ENCODE measurements at places on chromosomes 6 and 20.

DNA sequence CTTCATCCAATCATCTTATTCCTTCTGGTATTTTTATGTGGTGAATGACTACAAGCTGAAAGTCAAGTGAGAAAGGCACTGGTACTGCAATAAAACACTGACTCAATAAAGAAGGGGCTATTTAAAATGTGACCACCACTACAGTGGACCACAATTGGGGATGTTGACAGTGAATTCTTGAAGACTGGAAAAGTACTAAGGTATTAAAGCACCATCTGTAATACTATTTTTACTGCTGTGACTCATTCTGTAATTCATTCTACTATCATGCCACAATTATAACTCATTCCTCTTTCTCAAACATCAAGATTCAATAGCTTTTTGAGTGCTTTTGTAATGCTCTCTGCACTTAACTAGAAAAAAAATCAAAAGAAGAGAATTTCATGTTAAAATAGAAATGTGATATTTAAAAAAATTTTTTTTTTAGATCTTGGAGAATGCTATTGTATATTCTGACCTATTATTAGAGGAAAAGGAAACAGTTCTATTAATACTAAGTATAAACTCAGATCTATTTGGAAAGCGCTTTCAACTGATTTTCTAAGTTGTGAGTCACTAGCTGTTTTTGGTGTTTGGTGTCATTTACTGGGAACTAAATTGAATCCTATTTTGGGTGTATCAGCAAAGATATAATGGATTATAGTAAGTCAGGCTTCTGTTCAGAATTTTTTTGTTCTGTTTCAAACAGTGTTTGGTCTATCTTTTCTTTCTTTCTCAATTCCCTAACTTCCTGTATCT is 104.7 kb upstream of the TMEM170B start:
- DNase-seq, result no peak

DNA sequence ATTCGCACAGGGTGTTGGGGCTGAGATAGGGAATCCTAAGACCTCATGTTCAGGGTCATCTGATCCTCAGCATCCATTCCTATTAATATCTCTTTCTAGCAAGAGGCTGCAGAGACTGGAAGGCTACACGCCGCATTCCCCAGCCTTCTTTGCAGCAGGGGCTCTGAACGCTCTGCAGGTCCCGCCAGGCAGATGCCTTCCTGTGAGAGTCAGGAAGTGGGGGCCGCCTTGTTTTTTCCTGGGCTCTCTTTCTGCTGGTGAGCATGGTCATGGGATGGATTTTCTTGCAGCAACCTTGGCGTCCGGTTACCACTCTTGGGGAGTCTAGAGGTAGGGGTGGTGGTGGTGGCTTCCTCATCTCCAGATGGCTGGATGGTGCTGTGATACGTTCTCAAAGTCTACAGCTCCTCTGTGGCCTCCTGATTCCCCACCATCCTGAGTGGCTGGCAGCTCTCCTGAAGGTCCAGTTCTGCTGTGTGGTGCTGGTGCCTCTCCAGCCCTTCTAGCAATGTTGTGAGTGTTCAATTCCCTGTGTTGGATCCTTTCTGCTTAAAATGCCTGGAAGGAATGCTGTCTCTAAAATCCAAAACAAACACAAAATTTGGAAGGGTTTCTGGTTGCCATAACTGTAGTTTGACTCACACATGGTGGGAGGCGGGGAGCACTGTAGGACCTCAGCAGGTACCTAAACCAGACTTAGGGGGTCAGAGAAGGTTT is 111.9 kb downstream of the CEBPB start:
- DNase-seq, result no peak

DNA sequence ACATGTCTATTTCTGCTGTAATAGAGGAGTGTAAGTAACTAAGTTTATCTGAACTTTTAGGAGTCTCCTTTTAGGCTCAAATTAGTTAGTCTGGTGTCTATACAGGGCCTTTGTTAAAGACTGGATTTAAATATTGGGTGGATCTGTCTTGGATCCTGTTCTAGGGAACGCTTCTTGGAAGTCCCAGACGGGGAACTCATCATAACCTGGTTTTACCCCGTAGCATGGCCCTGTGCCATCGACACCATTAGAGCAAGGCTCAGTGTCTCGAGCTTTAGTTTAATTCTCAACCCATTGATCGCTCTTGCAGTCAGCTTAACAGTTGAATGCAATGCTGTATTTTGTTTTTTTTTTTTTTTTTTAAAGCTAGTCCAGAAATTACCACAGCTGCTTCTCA is 89.9 kb downstream of the CARMIL1 start:
- DNase-seq, result no peak

DNA sequence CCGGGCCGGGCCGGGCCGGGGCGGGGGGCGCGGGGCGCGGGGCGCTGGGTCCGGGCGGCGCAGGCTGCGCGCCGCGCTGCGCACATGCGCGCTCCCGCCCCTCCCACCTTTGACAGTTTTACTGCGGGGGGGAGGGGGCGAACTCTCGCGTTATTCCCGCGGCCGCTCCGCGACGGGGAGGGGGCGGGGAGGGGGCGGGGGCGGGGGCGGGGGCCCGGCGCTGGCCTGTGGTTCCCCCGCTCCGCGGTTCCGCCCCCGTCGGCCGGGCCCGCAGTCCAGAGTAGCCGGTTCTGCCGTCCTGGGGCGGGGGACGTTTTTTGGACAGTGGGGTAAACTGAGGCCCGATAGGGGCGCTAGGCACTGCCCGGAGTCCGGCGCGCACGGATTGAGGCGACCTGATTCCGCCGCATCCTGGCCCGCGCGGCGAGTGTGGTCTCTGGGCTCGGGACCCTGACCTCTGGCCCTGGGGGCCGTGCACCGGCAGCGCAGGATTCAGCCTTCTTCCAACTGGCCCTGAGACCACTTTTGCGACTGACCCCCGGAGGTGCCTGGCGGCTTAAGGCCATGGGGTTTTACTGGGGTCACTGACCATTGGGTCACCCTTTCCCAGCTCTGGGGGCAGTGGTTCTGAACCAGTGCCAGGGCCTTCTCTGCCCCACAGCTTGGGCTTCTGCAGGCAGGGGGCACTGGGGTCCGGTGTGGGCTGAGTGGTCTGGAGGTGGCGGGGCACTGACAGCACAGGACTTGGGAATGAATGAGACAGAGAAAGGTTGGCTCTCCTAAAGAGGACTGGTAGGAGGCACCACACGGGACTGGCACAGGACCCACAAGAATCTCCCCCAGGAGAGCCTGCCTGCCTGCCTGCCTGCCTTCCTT is at the start of gene ZNF512B:
ZNF512B (minus strand) TSS at position 93 of the 876 bp plus-strand sequence. CDS start 1,980 bp downstream, outside the sequence.
- DNase-seq, result peak; percentile 54

DNA sequence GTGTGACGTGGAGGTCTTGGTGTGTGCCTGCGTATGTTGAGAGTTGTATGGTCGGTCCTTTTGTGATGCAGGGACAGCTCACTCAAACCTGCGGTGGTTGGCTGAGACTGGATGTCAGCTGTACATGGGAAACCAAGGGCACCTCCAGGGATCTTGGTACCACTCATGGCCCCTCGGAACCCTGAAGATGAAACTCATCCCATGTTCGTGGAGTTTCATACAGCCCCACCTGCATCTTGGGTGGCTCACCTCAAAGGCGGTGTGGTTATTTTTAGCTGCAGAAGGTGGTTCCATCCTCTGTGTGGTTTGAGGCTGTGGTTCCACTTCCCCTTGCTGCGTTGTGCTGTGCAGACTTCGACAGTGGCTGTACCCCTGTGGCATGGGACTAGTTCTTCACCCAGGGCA is 52.6 kb upstream of the SLC22A1 start:
- DNase-seq, result no peak

DNA sequence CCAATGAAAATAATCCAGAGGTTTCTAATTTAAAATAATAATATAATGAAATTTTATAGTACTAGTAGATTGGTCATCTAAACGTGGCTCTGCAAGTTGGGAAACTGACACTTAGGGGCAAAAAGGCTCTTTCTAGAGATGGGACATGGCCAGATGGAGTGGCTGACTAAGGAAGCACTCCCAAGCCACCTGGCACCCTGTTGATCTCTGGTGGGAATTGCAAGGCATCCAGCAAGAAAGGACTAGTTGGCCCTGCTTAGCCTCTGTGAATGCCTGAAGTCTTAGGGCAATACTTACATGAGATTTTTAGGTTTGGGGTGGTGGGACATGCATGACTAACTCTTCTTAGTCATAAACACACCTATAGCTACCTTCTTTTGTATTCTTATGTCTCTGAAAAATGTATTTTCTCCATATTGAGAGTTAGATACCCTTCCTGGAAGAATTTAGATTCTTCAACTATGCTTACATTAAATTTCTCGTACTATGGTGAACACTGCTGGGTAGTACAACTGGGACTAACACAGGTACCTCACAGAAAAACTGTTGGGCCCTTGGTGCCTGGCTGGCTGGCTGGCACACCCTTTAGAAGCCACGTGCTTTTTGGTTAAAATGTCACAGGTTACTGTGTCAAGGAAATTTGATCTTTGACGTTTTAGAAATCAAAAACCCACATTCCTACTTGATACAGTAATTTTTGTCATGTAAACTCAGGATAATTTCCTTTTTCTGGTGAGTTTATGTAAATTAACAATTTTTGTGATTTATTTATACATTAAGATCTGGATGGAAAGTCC is 25.0 kb upstream of the SH3BGRL2 start:
- no peak for DNase-seq

DNA sequence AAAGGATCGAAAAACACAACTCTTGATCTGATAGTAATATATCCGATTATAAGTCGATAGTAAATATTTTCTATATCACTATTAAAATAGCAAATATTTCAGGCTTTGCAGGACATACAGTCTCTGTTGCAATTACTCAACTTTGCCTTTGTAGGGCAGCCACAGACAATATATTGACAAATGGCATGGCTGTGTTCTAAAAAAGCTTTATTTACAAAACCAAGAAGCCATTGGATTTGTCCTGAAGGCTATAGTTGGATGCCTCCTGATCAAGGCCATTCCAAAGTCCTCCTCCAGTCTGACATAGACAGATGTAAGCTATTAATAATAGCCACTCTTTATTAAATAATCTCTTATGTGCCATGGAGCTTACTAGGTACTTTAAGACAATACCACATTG is 5.9 kb downstream of the OCSTAMP start:
- no peak for DNase-seq

DNA sequence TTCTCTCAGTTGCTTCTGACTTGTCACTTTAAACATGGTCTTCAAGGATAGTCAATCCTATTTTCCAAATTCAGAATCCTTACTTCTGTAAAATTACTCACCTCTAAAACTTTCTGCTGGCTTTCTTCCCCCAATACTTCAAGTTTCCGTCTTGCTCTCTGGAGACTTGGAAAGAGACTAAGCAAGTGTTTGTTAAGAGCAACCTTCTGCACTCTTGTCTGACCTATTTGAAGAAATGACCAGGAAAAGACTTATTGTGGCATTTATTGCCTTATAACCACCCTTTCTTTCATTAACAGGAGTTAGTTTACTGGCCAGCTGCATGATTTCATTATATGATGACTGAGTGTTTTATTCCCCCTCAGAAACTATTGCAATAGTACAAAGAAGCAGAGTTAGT is 181.0 kb downstream of the TBC1D7 start:
- no peak for DNase-seq

GRCh38 chr6:143811501-143812157 is 31.5 kb upstream of the LTV1 start:
- no peak for DNase-seq

GRCh38 chr6:30216096-30216495 is 2.9 kb upstream of the TRIM26 start:
- no peak for DNase-seq

GRCh38 chr20:3068986-3069900 is 2.2 kb upstream of the OXT start:
- no peak for DNase-seq

DNA sequence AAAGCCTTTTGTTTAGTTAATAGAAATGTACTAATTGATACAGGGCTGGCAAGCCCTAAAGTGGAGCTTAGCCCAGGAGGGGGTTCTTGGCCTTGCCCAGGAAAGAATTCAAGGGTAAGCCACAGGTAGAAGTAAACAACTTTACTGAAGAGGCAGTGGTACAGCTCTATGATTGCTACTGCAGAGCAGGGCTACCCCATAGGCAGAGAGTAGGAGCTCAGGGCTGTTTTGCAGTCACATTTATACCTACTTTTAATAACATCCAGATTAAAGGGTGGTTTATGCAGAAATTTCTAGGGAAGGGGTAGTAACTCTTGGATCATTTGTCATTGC is 680.4 kb upstream of the GJE1 start:
- DNase-seq, result no peak

DNA sequence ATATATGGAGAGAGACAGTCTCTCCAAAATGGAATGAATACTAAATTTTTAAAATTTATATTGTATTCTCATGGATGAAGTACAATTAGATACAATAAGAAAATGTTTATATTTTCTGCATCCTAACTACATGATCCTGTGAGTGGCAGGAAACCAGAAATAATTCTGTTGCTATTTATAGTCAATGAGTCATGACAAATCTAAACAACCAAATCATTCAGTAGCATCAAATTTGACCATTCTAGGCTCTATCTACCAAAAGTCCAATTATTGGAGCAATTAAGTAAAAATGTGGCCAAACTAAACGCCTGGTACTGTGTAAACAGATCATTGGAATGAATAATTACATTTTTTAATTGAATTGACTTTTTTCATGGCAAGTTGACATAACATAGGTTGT is 959.8 kb downstream of the EPHA7 start:
- no peak for DNase-seq

- DNase-seq, result no peak
Measured at GRCh38 chr6:82227770-82228169, 19.8 kb downstream of the IBTK start.

- DNase-seq, result no peak
Measured at GRCh38 chr20:59678288-59678687, 73.9 kb downstream of the PHACTR3 start.

- DNase-seq, result no peak
Measured at GRCh38 chr20:61125546-61126180, 126.4 kb upstream of the CDH4 start.

- no peak for DNase-seq
Measured at GRCh38 chr6:84866715-84867114, 102.3 kb upstream of the TBX18 start.
